Ammon's horn (tissue), 1 donor: ENCODE measurements at places on chromosomes 7 and 10.

DNA sequence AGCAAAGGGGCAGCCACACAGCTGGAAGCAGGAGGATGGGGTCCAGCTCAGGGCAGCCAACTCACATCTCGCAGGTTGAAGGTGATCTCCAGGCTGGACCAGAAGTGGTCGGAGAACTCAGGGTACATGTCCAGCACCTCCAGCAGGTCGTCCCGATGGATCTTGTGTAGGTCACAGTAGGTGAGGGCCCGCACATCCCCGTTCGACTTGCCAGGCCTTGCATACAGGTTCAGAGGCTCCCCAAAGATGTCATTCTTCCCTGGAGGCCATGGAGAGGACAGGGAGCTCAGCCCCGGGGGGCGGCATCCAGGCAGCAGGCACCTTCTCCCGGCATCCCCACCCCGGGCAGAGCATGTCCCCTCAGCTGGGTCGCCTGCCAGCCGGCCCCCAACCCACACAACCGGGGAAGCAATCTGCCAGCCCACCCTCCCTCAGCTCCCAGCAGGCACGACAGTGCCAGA lies 29.3 kb downstream of the KCNH2 start:
- no peak for DNase-seq

DNA sequence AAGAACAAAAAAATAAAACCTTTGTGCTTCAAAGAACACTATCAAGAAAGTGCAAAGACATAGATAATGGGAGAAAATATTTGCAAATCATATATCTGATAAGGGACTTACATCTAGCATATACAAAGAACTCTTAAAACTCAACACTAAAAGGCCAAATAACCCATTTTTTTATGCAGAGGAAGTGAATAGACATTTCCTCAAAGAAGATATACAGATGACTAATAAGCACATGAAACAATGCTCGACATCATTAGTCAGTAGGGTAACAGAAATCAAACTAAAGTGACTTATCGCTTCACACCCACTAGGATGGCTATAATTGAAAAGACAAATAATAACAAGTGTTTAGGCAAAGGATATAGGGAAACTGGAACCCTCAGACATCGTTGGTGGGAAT lies 78.0 kb downstream of the MALSU1 start:
- DNase-seq: no peak

DNA sequence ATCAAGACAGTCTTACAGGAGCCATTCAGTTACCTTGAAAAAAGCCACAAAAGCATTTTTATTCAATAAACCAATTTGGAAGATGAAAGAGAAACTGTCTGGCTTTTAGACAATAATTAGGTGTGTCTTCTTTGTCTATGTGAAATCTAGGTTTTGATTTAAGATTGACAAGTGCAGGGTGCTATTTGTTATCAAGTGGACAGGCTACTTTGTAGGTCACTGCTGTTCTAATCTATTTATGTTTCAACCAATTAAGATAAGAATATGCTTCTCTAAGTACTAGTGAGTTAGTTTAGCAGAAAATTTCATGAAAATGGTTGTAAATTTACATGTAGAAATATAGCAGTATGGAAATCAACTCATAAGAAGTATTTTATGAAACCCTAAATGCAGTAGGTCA lies 177.5 kb downstream of the CACNA2D1 start:
- DNase-seq: no peak

DNA sequence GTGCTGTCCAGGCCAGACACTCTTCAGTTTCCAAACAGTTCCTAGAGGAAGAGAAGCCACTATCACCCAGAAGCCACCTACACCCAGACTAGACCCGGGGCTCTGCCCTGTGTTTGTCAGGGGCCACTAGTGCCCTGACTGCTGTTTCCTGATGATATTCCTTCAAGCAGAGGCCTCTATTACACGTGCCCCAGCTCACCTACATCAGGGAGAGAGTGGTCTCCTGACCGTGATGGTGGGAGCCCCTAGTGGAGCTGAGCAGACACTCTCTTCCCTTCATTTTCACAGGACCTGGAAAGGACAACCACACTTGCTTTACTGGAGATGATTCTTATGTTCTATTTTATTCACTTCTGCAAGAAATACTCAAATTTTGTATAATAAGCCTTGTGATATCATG lies 9.2 kb downstream of the ZNF394 start:
- no peak for DNase-seq

- no peak for DNase-seq
These were observed 22.1 kb upstream of the FBXW4 start for GRCh38 chr10:101716891-101717659.

GRCh38 chr10:13402021-13402420 lies 53.9 kb upstream of the SEPHS1 start:
- DNase-seq: no peak

GRCh38 chr10:28367413-28367812 lies 64.5 kb upstream of the MPP7 start:
- no peak for DNase-seq
